ENCODE measurements at places on chromosomes 1 and 21. TPM values are rescaled to one million over a fixed set of nuclear protein-coding genes. Genes with fewer than 3 reads are reported as not detected.

GRCh38 chr21:37367336-37367702 lies 746 bp downstream of the DYRK1A start:
- DNase-seq, result no peak

The RNPC3 gene
- 82.6 TPM for total RNA-seq

GRCh38 chr1:225737161-225737560 lies 40.5 kb upstream of the SRP9 start:
- no peak for DNase-seq

The PRMT2 gene
- 102 TPM for total RNA-seq

The HMGCL gene
- total RNA-seq, result 41.2 TPM

DNA sequence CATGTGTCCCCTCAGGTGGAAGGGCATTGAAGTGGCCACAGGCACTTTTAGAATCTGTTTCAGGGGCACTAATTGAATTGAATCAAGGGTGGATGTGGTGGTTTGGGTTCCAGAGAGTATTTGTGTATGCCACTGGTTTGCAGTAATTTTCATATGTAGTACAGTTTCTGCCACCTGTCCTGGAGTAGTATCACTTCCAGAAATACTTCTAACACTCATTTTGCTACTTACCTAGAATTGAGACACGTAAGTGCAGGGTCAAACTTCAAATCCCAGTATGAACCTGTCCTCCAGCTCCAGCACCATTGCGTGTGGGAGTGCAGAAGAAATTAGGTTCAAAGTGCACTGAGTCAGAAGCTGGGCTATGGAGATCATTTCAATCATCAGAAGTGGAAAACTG lies 26.8 kb downstream of the RSPH1 start:
- DNase-seq, result no peak

GRCh38 chr1:228803421-228803820 lies 68.1 kb downstream of the RHOU start:
- DNase-seq, result no peak

GRCh38 chr1:11053758-11054137 lies 6.1 kb downstream of the SRM start:
- no peak for DNase-seq

- DNase-seq, result no peak
These were observed 71.3 kb upstream of the DNAJC6 start for GRCh38 chr1:65238010-65238409.

The CEPT1 gene
- 86.5 TPM for total RNA-seq

The ATF6 gene
- 26.6 TPM for total RNA-seq

The SPRR2G gene
- total RNA-seq, result not detected

GRCh38 chr21:34882719-34883131 lies 166.4 kb downstream of the RUNX1 start:
- peak; percentile 73 for DNase-seq

GRCh38 chr1:12397462-12398450 lies 167.9 kb downstream of the VPS13D start:
- no peak for DNase-seq

The SGIP1 gene
- not detected for total RNA-seq

- no peak for DNase-seq
These were observed 121.9 kb upstream of the JUN start for GRCh38 chr1:58905628-58906221.

- DNase-seq, result no peak
These were observed 31.0 kb downstream of the LRRC3 start for GRCh38 chr21:44486302-44486701.

The PKP1 gene
- not detected for total RNA-seq

The FAM177B gene
- total RNA-seq, result 19.9 TPM

The FCRL4 gene
- 0.68 TPM for total RNA-seq
